ENCODE measurements at places on chromosomes 3 and 15.

DNA sequence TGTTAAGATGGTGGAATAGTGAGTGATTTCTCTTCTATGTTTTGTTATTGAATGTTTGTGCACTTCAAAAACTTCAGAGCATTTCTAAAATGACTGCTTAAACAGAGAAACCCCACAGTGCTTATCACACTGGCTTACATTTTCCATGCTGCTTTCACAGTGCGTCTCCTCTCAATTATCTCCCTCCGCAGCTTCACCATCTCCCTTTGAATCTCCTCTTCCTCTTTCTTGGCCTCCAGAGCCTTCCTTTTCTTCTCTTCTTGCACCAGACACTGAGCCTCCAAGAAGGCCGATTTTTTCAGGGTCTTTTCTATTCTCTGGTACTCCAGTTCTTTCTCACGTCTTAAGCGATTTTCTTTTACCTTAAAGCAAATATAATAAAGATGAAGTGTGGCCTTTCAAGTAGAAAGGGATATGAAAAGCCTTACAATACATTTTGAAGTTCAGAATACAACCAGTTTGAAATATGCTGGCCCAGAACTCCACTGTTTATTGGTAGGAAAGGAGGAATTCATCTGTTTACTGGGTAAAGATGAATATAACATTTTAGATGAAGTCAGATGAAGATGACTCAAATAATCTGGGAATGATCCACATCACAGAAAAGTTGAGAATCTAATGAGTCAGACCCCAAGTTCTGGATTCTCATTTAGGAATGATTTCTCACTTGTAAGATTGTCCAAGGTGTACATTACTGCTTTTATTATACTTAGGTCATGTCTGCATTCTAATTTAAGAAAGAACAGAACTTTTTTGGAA is 21.4 kb downstream of the CCDC191 start:
- no peak for DNase-seq

- DNase-seq = no peak
These were observed 3.7 kb downstream of the HHATL start for GRCh38 chr3:42698911-42699230.

DNA sequence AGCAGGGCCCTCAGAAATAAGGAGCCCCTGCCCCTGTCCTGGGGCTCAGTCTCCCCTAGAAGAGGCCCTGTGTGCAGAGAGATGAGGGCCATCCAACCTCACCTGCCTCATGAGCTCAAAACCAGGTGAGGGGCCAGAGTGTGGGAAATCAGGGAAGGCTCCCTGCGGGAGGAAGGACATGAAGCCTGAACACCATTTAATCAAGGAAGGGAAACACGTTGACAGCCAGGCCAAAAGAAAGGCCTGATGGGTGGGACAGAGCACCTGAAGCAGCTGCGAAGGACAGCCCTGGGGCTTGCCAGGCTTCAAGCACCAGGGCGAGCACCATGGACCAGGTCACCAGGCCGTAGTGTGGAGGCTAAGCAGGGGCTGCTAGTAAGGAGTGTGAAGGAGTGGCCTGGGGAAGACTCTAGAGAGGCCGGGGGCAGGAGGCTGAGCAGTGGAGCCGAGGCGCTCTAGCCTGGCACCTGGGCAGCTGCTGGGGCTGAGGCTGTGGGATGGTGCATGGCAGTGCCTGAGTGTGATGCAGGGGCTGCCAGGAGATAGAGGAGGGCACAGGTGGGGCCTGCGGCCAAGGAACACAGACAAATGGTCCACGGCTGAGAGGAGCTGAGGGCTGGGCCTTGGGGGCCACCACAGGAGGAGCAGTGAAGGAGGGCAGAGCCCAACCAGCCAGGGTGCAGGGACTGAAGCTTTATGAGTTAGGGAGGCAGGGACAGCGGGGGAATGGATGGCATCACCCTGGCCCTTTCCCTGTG is 16.1 kb downstream of the ACAA1 start:
- peak; percentile 51 for DNase-seq

DNA sequence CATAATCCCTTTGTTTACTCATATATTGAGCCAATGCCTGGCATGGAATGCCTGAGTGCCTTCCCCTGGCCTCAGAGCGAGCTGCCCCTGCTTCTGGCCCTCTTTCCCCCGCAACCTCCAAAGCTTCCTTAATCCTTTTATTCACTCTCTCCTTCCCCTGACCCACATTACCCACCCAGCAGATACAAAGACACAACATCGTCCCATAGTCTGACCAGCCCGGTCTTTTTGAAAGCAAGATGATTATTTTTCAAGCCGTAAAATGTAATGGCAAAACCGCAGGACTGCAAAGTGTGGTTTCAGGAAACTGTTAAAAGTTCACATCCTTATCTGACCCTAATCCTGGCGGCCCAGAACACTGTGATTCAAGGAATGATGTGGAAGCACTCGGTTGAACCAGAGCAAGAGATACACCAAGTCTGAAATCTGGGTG is 78.4 kb upstream of the LRTM1 start:
- DNase-seq = no peak

DNA sequence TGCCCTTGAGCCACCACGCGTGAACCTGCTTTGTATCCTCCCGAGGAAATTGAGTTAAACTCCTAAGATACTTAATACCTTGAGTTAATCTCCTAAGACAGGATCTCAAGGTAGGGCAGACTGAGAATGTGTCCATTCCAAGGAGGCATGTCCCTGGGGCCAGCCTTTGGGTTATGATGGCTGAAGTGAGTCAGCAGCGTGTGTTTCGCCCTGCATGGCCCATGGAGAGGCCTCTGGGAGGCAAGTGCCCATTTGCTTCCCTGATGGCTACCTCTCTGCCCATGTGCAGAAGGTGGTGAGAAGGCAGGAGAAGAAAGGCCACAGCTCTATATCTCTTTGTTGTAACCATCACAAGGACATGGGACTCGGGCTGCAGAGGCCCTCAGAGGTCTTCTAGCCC is 36.7 kb upstream of the LIMD1 start:
- DNase-seq = no peak

Data from left forelimb (tissue), 1 donor.